Skeletal muscle cell (primary cell): ENCODE measurements at places on chromosomes 7 and 10.
A peak's percentile ranks its signal among the peaks of the same experiment; 100 is the strongest.

DNA sequence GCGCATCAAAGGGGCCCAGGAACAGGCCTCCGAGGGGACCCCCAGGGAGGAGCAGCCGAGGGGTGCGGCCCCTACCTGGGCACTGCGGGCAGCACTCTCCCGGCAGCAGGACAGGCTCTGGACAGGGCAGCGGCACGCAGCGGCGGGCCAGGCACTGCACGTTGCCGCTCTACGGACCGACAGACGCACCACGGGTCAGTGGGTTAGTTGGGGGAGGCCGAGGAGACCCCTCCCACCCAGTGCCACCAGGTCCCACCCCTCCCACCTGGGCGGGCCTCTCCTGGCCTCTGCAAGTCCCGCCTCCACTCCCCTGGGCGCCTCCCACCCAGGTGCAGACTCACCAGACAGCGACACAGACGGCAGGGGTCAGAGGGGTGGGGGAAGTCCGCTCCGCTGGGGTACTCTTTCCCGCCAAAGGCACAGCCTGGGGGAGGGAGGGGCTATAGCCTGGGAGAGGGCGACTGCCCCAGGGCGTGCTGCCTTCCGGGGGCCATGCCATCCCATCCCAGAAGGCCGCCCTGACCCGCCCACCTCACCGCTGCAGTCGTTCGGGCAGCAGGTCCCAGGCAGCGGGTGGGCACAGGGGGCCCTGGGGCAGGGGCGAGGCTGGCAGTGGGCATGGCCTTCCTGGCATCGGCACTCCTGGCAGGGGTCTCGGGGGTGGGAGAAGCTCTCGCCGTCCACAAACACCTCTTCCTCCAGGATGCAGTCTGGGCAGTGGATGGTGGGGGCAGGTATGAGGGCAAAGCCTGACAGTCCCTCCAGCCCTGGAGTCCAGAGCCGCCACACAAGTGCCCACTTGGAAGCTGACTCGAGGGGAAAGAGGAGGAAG is 19.2 kb downstream of the KCP start:
- DNase-seq: no peak

DNA sequence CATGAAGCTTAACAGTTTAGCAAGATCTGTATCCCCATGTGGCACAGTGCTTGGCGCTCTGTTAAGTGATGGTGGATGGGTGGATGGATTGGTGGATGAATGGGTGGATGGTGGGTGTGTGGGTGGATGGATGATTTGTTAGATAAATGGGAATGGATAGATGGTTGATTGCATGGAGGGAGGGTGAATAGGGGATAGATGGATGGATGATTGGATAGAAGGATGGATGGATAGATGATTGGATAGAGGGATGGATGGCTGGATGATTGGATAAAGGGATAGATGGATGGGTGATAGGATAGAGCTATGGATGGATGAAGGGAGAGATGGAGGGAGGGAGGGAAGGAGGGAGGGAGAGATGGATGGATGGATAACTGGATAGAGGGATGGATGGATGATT is 229.7 kb downstream of the CUX1 start:
- no peak for DNase-seq

GRCh38 chr10:12380999-12381398 is 31.7 kb downstream of the CAMK1D start:
- DNase-seq: no peak

DNA sequence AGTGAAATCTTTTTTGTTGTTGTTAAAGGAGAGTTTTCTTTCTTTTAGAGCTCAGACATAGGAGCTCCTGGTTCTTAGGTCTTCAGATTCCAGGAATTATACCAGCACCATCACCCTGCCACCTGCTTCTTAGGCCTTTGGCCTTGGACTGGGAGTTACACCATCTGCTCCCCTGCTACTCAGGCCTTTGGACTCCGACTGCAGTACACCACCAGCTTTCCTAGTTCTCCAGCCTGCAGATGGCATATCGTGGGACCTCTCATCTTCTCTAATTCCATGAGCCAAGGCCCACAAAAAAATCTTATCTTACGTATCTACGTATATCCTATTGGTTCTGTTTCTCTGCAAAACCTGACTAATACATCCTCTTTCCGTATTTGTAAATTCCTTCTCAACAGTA is 5.1 kb upstream of the TACC2 start:
- DNase-seq: no peak

- DNase-seq: peak; percentile 96
Measured at GRCh38 chr7:44259547-44260457, 59.0 kb downstream of the YKT6 start.
